ENCODE measurements at places on chromosomes 3 and 15. TPM values are rescaled to one million over a fixed set of nuclear protein-coding genes. Genes with fewer than 3 reads are reported as not detected.

GREM1 gene
- total RNA-seq: not detected

- DNase-seq: no peak
Observed at GRCh38 chr3:117550766-117551165, 841.2 kb downstream of the TUSC7 start.

DNA sequence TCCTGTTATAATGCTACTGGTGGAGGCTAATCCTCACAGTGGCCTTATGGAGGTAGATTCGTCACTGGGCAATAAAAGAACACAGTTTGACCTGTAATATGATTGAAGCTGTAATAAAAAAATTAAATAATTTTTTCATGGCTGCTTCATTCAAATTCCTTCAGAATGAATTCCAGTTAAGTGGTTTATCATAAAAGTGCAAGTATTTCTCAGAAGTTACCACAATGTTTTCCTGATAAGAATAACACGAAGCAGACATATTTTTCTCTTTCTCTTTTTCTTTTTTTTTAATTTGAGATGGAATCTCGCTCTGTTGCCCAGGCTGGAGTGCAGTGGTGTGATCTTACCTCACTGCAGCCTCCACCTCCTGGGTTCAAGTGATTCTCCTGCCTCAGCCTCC lies 15.6 kb downstream of the B4GALT4 start:
- no peak for DNase-seq

GRCh38 chr3:172036541-172037215 lies 2.7 kb upstream of the FNDC3B start:
- no peak for DNase-seq

DNA sequence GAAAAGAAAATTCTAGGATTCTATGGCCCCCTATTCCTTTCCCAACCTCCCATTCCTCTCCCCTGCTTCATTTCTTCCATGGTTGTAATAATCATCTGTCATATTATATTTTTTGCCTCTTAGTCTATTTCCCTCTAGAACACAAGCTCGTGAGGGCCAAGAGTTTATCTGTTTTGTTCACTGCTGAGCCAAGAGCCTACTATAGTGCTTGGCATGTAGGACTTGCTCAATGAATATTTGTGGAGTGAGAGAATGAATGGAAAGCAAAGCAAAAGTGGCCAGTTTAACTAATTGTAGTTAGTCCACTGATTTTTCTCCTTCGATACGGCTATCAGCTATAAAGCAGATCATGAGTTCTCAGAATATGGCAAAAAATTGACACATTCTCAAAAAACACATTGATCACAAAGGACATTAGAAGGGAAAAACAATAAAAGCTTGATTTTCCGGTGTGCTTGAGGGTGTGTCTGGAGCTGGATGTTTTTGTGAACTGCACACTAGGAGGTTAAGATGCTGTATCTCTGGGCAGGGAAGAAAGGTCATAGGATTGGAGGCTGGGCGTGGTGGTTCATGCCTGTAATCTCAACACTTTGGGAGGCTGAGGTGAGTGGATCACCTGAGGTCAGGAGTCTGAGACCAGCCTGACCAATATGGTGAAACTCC lies 25.0 kb upstream of the CTSH start:
- no peak for DNase-seq

DNA sequence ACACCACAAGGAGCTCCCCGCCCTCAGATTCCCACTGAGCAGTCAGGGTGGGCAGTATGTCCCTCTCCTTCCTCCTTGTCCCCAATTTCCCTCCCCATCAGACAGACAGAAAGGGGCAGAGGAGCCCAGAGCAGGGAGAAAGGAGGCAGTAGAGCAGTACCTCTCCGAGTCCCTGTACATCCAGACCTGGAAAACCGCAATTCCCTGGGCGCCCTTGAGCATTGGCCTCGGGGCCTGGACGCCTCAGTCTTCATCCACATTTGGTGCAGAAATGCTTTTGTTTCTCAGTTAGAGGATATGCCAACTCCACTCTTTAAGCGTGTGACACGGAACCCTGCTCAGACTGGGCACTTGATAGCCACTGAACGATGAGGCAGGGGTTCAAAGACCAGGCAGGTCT lies 5.9 kb downstream of the ISG20 start:
- no peak for DNase-seq

THRB gene
- total RNA-seq: not detected

GRCh38 chr3:171690281-171690680 lies 120.0 kb downstream of the PLD1 start:
- DNase-seq: no peak

DNA sequence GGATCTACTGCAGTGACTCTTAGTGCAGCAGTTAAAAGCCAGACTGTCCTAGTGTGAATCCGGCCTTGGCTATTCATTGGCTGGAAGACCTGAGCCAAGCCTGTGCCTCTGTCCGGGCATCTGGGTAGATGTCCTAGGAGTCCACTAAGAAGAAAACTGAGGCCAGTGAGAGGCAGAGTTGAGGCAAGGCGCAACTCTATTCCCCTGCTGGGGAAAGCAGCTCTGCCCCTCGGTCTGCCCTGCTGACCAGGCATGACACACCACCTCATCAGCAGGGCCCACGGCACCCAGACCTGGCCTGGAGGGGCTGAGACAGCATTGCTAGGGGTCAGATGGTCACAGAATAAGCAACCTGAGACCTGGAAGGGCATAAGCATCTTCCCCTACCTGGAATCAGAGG lies 46.7 kb upstream of the ABHD2 start:
- DNase-seq: no peak

DNA sequence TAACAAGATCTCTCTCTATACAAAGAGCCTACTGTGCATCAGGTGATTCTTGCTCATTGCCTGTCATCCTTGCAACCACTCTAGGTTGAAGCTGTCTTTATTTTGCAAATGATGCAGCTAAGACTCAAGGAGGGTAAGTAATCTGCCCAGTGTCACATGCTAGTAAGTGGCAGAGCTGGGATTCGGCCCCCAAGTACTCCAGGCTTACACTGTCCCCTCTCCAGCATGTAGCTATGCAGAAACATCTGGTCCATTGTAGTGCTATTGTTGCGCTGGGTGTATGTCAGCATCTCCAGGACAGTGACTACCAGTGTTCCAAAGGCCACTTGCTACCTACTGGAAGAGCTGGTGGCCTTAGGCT lies 248.9 kb downstream of the SLCO3A1 start:
- no peak for DNase-seq

- no peak for DNase-seq
Observed at GRCh38 chr15:57358571-57358970, 17.7 kb upstream of the CGNL1 start.

DNA sequence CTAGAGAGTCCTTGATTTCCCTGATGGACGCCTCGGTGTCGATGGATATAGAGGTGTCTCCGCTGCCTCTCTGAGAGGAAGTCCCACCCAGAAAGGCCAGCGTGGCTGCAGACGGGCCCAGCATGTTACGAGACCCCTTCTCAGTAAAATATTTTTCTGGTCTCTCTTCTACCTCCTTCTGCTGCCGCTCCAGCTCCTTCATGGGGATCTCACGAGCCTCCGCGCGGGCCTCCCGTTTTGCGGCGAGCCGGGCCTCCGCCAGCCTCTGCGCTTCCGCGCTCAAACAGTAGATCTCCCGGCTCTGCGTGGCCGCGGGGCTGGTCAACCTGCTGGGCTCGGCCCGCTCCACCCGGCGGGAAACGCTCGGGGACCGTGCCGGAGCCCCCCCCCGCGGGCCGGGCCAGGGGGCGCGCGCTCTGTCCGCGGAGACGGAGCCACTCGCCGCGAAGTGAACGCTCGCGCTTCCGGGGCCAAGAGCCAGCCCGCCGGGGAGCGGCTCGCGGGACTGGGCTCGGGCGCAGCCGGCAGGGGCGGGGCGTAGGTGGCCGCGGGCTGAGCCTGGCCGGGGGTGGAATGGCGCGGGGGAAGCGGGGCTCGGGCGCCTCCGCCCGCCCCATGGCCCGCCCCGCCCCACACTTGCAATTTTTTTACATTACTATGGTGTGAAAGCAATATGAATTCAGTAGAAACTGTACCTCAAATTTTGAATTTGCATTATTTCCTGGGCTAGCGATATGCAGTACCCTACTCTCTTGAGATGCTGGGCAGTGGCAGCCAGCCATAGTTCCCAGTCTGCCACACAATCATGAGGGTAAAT lies 10.2 kb upstream of the KCNMB3 start:
- DNase-seq: peak; percentile 94

PLCL2 gene
- 2.5 TPM for total RNA-seq

DNA sequence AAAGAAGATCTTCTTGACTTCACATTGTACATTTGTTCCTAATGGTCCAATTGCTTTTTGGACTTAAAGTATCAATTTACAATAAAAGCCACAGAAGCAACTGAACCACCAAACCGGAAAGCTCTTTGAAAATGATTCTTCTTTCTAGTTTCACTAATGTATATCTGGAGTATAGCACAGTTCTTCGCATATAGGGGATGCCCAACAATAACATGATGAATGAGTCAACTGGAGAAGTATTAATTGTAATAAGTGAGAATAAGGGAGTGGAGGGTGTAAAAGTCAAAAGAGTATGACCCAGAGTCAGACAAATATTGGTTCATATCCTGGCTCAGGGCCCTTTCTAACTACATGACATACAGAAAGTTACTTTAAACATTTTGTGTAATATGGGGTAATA lies 425.2 kb downstream of the ZBTB20 start:
- DNase-seq: no peak

GRCh38 chr15:25939122-25939521 lies 76.0 kb upstream of the ATP10A start:
- DNase-seq: no peak

- DNase-seq: no peak
Observed at GRCh38 chr3:11019116-11019819, 26.7 kb downstream of the SLC6A1 start.

SLC51A gene
- total RNA-seq: not detected

ACTRT3 gene
- 4.2 TPM for total RNA-seq

EXOG gene
- 33.2 TPM for total RNA-seq

DNA sequence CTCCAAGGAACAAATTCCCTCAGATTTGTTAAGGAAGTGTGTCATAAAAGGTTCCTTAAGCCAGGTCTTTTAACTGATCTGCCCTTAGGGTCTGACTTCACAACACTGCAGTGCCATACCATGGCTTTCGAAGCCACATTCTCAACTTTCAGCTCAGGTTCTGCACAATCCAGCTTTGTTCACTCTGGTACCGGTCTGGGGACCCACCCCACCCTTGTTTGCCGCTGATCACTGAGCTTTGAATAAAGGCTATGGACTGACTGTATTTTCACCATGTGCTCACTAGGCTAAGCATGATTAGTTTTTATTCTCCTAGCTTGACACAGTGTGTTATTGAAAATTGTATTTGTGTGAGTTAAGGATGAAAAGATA lies 15.9 kb downstream of the SNX1 start:
- DNase-seq: no peak

DNA sequence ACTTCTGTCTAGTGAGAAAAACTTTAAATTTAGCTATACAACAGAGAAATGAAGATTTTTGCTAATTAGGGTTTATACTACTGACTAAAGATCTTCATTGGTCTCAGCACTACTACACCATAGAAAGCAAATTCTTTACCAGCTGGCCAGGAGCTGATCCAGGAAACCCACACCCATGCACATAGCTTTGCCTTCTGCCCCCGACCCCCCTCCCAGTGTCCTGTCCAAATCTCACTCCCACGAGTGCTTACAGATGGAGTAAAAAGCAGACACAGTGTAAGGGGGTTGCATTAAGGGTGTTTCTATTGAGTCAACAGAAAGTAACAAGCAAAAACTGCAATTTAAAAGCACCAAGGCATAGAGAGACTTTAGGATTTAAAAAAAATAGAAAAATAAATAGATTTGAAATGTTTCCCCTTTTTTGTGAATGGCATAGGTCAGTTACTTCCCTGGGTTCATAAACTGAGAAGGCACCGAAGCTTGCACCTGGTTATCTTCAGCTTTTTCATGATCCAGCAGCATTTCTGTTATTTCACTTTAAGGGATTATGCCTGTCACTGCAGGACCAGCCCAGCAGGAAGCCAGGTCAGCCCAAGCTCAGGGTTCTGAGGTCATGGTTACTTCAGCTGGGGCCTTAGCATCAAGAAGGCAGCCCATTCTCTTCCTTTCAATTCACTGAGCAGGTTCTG lies 124.3 kb downstream of the CTNNB1 start:
- DNase-seq: no peak

FBXO40 gene
- not detected for total RNA-seq

DNA sequence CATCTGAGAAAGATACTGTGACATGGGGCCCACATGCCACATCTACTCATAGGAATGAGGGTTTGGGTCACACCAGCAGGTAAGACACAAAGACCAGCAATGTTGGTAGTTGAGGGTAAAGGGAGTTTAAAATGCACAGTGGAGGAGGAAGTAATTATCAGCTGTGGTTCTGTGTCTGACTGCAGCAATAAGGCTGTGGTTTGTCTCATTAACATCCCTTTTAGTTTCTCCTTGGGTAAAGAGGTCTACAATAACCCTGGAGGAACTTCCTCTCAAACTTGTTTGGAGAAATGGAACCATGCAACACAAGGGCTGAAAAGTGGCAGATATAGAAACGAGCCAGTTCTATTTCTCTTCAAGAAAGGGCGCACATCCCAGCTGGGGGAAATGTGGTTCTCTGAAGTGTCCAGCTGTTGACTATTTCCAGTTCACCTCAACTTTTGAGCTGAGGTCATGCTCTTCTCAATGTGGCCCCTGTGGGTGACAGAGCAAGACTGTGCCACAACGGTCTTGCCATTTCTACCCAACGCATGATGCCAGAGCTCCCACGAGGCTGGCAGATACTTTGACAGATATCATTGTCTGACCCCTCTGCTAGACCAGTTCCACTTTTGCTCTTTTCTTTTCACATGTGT lies 234.3 kb downstream of the SQOR start:
- DNase-seq: no peak

CELF6 gene
- total RNA-seq: 4.6 TPM

UROC1 gene
- not detected for total RNA-seq

PLSCR5 gene
- total RNA-seq: not detected

DOCK3 gene
- 0.04 TPM for total RNA-seq

- DNase-seq: no peak
Observed at GRCh38 chr15:77499087-77499760, 78.5 kb downstream of the HMG20A start.

SH3GL3 gene
- not detected for total RNA-seq

DNA sequence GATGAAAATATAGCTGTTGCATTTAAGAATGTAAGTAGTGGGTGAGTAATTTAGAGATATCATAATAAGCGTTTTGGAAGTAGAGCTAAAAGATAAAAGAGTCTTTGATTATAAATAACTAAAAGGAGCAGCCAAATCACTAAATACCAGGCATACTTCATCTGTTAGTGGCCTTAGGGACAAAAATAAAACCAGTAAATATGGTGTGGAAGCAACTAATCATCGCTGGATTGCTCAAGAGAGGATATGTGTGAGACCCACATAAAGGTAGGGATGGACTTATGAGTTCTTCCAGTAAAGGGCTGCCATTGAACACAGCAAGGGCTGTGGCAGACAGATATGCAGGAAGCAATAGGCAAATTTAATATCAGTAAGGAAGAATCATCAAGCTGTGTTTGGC lies 356.2 kb downstream of the CNTN4 start:
- no peak for DNase-seq

DNA sequence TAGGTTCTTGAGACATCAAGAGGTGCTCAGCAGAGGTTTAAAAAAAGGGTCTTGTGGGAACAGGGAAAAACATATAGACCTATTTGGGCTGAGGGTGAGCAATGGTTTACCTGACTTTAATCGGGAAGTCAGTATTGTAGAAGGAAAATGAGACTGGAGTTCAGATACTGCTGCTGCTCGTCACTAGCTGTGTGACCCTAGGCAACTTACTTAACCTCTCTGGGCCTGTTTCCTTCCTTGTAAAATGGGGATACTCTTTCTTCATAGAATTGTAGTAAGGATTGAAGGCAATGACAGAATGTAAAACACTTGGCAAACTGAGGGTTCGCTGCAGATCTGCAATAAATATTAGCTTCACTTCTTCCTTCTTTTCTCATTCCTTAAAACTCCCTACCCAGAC lies 327.5 kb upstream of the PROK2 start:
- no peak for DNase-seq

Data from Karpas-422 (cell line).